Renal pelvis (tissue), 12 donors: ENCODE measurements at places on chromosomes 2 and 18. TPM values are rescaled to one million over a fixed set of nuclear protein-coding genes. Genes with fewer than 3 reads are reported as not detected.

Gene TMEM163
- 1.6 TPM for polyA plus RNA-seq

Gene ADD2
- polyA plus RNA-seq = 7.0 TPM

Gene PLB1
- 1.6 TPM for polyA plus RNA-seq

Gene IL36A
- polyA plus RNA-seq = not detected

Gene ATOH8
- polyA plus RNA-seq = 17.6 TPM

Gene ATP8B1
- 33.0 TPM for polyA plus RNA-seq

Gene TSGA10
- polyA plus RNA-seq = 14.7 TPM
